ENCODE measurements at places on chromosomes 13 and 19. TPM values are rescaled to one million over a fixed set of nuclear protein-coding genes. Genes with fewer than 3 reads are reported as not detected.

Gene GPR4
- 0.12 TPM for total RNA-seq

Gene NLRP7
- total RNA-seq, result 0.22 TPM

Gene NCR1
- not detected for total RNA-seq

Gene SLC10A2
- not detected for total RNA-seq

Gene WDFY2
- total RNA-seq, result 11.6 TPM

Gene ADGRE3
- under 0.01 TPM for total RNA-seq

Gene RYR1
- total RNA-seq, result 0.11 TPM

Gene ZNF527
- 5.6 TPM for total RNA-seq

Gene F2RL3
- 0.22 TPM for total RNA-seq

Gene ZNF791
- 17.5 TPM for total RNA-seq
